ENCODE measurements at places on chromosomes 7 and 10.

DNA sequence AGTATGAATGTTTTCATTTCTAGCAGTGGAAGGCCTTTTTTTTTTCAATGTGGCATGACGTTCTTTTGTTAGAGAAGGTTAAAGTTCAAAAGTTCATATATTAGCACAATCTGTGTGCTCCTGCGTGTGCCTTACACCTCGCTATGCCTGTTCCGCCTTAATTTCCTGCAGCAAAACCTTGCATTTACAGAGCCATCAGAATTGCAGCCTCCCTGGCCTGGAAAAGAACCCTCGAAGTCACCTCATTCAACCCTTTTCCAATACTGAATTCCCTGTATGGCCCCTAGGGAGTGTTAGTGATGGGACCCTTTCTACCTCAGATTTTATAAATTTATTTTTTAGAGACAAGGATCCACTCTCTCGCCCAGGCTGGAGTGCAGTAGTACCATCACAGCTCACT, 103.5 kb upstream of the ZNF438 start:
- DNase-seq = no peak

GRCh38 chr7:26166684-26167266, 14.8 kb downstream of the NFE2L3 start:
- DNase-seq = no peak

DNA sequence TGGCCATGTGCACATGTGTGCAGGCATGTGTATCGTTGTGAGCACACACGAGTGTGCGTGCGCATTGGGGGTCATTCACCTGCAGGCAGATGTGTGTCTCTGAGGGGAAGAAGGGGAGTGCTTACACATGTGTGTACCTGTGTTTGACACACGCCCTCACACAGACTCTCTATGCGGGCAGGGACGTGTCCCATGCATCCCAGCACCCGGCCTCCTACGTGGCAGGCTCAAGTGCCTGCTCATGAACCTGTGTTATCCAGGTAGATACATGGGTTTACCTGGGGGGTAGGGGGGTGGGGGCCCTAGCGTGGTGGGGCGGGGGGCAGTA, 18.6 kb downstream of the KCP start:
- no peak for DNase-seq

- no peak for DNase-seq
Observed at GRCh38 chr7:25663877-25664276, 435.6 kb upstream of the NPVF start.

- DNase-seq = no peak
Observed at GRCh38 chr7:99713995-99714570, 20.9 kb downstream of the CYP3A7 start.

- no peak for DNase-seq
Observed at GRCh38 chr10:104267721-104268404, 1.1 kb upstream of the GSTO2 start.

GRCh38 chr10:1591742-1592141, 145.6 kb downstream of the ADARB2 start:
- no peak for DNase-seq

Measured in AG08395 (cell line).